CD4-positive, alpha-beta T cell treated with Interleukin-2 at 100 ng/mL for 4 hours (primary cell): ENCODE measurements at places on chromosomes 1 and 21.

DNA sequence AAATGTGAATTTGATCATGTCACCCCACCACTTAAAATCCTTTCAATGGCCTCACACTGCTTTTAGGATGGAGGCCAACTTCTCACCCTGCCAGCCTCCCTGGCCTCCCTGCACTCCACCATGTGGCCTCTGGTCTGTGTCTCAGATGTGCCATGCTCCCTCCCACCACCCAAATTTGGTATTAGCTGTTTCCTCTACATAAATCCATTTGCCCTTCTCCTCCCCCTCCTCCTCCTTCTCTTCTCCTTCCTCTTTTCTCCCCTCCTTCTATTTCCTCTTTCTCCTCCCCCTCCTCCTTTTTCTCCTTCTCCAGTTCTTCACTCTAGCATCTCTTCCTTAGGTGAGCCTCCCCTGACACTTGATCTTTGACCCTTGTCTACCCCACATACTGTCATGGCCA is 16.7 kb upstream of the GUCA2B start:
- DNase-seq, result no peak

GRCh38 chr1:77966291-77966690 is 12.6 kb downstream of the FUBP1 start:
- no peak for DNase-seq

GRCh38 chr1:53599481-53599880 is 139.5 kb downstream of the GLIS1 start:
- no peak for DNase-seq

DNA sequence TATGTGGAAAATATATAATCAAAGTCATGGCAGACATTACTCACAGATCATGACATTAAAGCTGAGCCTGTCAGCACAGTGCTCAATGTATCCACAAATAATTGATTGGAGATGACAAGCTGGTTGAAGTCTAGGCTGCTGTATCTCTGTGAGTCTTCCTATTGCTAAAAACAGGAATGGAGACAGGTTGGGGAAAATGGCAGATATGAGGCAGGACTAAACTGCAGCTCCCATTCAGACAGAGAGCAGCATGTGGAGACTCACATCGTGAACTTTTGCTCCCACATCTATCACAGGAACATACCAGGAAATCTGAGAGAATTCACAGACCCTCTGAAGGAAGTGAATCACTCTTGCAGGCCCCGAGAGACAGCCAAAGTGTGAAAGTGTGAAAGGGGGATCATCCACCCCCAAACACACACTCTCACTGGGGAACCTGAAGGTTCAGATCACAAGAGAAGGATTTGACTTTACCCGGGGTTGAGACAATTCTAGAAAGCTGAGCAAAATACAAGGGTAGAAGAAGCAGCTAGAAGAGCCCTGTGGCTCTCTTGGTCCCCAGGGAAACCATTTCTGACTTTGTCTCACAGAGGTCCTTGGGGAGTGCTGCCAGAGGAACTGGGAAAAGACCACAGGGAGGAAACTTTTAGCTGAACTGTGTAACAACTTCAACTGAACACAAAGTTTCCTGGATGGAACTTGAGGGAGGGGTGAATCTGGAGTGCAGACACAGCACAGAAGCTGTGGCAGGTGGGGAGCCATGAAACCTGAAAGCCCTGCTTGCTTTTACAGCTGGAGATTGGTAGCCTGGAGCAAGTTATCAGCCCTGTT is 173.4 kb downstream of the S1PR1 start:
- DNase-seq, result no peak

DNA sequence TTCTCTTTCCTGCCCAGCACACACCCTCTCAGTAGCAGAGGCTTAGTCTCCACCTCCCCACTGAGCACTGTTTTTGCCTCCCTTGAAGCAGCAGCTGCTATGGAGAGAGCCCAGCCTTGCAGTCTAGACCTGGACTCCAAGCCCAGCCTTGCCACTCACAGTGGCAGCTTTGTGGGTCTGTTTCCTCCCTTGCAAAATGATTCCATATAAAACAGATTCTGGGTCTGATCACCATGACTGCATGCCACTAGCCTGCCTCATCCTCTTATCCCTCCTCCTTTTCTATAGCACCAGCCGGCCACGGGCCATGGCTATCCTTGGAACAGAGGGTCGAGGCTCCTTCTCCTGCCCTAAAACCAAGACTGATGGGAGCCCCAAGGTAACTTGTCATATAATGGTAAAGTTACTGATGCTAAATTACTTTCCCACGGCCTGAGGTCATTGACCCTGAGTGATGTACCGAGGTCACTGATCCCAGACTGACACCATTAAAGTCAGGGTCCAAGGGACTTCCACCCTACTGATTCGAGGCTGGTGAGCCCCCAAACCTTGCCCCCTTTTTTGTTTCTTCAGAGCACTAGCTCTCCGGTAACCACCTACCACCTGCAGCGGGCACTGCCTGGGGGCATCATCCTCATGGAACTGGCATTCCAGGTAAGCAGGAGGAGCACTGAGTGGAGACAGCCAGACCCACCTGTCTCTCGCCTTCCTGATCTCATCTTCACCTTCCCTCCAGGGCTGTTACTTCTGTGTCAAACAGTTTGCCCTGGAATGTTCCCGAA is 7.9 kb downstream of the HYI start:
- DNase-seq, result no peak
